ENCODE measurements at places on chromosomes 4 and X.

GRCh38 chr4:30714408-30715031, 5.6 kb upstream of the PCDH7 start:
- DNase-seq = no peak

DNA sequence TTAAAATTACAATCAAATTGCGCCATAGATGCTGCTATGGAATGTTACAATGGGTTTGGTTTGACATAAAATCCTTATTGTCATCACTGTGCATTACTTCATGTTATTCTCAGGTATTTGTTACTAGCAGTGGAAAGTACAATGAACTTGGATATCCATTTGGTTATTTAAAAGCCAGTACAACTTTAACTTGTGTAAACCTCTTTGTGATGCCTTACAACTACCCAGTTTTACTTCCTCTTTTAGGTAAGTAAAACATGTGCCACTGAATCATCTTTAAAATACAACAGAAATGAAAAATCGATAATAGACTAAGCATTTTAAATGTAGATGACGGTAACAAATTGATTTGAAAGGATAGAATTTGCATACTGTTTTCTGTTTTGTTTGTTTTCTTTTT, 35.6 kb downstream of the INTS6L start:
- no peak for DNase-seq

- DNase-seq = no peak
Observed at GRCh38 chr4:47374477-47374876, 89.0 kb downstream of the COMMD8 start.

GRCh38 chr4:53348046-53348445, 17.8 kb downstream of the SCFD2 start:
- no peak for DNase-seq

DNA sequence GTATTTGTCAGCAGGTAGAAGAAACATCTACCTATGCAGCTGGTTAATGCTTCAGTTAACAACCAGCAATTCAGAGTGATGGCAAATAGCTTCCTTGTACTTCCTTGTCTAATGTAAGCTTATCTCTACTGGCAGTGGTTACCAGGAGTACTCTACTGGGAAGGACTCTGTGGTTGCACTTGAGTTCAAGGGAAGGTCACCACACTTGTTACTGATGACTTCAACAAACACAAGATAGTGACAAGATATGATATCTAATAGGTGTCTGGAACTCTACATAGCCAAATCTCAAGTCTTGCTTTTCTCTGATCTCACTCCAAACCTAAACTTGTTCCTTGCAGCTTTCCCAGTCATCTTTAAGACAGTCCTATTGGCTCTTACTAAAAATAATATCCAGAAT, 1644.9 kb upstream of the TENM3 start:
- DNase-seq = no peak

- DNase-seq = no peak
Observed at GRCh38 chr4:156378033-156378665, 424.5 kb upstream of the CTSO start.

- DNase-seq = no peak
Observed at GRCh38 chr4:38236003-38236402, 275.8 kb downstream of the PTTG2 start.

DNA sequence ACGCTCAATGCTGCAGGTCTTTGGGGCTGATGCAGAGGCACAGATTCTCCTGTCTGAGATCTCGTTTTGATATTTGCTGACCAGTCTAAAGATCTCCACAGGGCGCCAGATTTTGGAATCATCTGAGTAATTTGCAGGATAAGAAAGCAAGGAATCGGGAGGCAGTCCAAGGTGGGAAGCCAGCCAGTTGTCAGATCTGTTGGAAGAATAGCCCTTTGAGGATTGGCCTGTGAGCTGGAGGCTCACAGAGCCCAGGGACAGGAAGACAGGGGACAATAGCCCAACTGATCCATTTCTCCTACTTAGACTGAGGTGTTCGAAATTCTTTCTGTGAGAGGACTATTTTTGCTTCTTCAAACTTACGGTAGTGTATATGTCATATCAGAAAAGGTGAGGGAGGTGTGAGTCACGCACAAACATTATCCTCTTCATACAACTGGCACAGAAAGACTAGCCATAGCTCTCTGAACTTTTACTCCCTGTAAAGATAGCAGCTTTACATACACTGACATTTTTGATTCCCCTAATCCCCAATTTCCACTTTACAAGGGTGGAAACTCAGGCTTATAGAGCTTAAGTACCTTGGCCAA, 8.8 kb downstream of the DIPK2B start:
- DNase-seq = no peak

DNA sequence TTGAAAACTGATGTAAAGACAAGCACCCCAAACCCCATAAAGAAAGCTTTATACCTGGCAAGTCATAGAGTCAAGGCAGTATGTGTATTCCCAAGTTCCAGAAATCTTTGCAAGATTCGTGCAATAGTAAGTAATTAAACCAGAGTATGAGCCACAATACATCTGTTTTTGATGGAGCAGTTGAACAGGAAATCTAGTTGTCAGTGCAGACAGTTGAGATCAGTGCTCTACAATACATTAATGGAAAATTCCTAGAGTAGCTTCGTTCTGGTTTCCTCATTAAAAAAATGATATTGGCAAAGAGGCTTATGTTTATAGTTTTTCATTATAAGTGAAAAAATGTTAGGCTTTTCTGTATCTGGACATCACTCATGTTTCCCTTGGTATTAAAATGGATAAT, 575.3 kb downstream of the TRIML1 start:
- DNase-seq = no peak

DNA sequence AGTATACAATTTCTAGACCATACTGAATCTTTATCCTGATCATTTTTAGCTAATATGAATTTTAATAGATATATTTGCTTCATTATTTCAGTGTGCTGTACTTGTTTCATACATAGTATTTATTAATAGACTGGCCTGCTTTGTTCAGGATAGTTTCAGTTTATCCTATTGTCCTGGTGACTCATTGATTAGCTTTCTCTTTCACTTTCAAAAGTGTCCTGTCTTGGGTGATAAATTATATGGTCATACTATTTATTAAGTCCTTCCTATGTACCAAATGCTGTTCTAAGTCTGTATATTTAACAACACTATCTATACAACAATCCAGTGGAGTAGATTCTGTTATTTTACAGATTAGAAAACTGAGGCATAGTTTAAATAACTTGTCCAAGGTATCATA, 153.8 kb upstream of the RAPGEF2 start:
- DNase-seq = no peak

DNA sequence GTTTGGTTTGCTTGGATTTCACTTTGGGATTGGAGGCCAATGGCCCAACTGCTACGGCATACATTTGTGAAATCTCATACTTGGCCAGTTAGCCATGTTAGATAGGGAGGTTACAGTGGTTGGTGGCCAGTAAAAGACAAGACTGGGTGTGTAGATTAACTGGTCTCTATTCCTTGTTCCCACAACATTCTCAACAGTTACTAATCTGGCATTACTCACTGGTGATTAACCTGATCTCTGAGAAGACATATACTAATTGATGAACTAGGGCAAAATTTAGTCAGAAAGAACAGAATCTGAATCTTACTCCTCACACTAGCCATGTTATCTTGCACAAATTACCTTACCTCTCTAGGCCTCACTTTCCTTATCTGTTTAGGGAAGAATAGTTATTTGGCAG, 33.4 kb downstream of the GATB start:
- no peak for DNase-seq

DNA sequence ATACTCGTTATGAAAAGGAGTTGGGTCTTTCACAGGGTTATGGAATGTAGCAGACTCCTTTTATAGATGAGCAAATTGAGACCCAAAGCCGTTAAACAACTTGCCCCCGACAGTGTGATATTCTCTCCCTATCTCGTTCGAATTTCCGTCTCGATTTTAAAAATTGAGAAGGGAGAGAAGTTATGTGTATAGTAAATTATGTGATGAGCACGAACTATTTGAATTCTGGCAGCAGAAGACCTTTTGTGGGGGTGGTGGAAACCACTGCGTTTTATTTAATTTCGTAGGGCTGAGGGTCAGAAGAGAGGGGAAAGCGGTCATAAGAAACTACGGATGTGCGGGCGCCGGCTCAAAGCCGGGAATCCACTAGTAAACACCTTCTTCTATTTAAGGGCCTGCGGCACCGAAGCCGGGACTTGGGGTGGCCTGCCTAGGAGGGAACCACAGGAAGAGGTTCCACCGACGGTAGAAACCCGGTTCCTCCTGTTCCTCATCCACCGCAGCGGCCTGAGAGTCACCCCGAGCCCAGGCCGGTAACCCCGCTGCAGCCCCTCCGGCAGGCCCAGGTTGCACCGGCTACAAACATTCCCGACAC, 1.5 kb upstream of the DDX3X start:
- no peak for DNase-seq

GRCh38 chr4:122666527-122667245, 45.8 kb upstream of the IL21 start:
- DNase-seq = no peak

DNA sequence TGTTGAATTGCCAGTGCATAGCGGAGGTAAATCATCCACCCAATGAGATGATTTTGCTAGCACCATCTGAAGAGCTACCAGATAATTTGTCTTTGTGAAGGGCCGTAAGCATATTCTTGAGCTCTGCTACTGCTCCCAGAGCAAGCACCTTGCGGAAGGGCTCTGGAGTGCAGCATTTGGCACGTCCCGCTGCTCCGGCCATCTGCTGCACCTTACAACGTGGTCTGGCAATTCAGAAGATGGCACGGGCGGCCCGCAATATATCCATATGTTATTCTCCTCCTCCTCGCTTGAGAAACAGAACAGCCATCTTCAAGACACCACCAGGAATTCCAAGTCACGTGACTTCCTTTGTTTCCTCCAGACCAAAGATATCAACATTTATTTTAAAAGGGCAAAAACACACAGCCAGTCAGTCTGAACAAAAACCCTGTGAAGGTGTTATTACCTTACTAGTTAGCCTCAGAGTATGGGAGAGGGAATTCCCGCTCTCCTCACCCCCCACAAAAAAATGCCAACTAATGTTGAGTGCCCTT, 1095.7 kb upstream of the TENM3 start:
- DNase-seq = no peak

DNA sequence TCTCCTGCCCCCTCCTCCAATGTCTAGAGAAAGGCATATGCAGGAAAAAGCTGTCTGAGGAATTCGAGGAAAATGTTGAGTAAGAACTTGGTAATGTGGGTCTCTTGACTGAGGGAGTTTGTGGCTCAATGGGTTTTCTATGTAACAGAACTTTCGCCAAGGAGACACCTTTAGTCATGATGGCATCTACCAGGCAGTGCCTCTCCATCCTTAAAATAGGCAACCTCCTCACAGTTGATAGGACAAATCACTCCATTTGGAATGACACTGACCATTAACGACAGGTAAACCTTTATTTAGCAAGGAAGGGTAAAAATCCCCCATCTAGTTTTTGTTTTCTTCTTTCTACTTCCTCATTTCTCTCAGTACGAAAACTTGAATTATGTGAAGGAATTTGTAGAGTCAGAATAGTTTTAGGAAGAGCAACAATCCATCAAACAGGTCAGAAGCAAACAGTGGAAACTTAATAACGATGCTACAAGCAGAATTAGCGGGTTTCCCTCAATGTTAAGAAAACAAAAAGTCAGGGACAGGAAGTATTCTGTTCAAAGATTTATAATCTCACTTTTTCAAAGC, 2.7 kb downstream of the GSX2 start:
- DNase-seq = no peak

DNA sequence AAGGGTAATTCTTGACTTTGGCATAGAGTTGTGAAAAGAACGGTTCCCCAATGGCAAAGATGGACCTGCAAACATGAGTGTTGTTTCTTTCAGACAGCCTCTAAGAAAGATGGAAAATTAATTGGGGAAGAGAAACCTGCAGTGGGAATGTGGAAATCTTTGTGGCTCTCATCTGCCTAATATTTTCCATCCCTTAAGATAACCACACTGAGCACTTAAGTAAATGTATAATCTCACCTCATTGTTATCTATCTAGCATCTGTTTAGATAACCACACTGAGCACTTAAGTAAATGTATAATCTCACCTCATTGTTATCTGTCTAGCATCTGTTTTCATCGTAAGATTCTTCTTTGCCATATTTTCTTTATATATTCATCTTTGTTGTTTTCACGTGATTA, 149.3 kb downstream of the NWD2 start:
- no peak for DNase-seq
